ENCODE measurements at places on chromosomes 2 and 18.

DNA sequence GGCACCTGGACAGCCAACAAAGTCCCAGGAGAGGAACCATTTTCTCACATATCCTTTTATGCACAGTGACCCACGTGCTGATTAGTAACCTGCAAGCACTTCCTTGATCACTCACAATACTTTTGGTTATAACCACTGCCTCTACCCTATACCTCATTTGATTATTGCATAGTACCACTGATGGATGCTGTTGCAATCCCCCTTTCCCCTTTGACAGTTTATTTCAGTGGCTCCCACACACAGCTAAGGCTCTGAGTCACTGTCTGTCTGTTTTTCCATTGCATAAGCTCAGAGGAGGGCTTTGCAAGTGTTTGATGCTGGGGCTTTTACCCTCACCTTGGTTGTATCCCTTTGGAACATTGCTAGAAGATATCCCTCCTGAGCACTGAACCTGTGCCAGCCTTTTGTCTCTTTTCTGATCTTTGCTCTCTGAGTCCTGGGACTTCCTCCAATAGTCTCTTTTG, 101.7 kb upstream of the RBBP8 start:
- no peak for DNase-seq

- DNase-seq, result no peak
Measured at GRCh38 chr2:57314682-57315081, 731.9 kb upstream of the VRK2 start.

- no peak for DNase-seq
Measured at GRCh38 chr2:234438305-234438977, 58.4 kb downstream of the ARL4C start.

DNA sequence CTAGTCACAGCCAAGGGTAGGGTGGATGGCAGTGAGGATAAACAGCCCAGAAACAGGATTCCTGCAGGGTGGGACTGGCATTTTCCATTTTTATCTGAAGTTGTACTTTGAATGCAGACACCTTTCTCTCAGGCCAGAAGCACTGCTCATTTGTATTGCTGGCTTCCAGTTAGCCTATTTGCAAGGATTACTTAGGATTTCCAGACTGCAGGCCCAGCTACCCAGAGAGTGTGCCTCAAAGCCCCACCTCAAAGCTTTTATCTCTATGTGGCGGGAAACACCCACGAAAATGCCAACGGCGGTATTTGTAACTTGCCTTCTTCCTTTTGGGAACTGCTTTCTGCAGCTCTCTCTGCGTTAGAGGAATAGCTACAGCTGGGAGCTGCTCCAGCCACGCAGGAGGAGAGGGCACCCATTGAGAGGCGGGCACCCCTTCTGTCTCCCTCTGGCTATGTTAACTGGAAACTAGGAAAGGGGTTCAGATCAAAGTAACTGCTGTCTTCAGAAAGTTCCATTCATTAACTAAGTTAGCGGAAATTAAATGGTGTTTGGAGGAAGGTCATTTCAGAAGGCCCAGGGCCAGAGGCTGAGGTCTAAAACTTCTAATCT, 144.9 kb downstream of the TGIF1 start:
- no peak for DNase-seq

GRCh38 chr2:196289000-196289399, 117.6 kb upstream of the STK17B start:
- no peak for DNase-seq

GRCh38 chr2:8886876-8887275, 49.5 kb upstream of the KIDINS220 start:
- DNase-seq, result no peak

GRCh38 chr2:230947908-230948365, 22.9 kb upstream of the GPR55 start:
- DNase-seq, result no peak

DNA sequence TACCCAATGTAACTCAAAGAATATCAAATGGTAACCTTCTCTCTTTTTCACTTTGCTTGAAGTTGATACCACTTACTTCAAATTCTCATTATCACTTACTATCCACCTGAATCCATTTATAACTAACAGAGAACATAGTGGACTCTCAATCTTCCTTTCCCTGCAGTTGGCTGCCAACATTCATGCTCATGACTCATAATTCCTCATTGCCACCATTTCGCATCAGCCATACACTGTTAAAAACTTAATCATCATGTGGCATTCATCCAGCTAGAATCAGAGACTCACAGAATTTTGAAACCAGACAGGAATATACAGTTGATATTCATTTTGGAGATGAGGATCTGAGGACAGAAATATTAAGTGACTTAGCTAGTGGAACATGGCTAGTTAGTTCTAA, 56.8 kb downstream of the SLC4A10 start:
- DNase-seq, result no peak

DNA sequence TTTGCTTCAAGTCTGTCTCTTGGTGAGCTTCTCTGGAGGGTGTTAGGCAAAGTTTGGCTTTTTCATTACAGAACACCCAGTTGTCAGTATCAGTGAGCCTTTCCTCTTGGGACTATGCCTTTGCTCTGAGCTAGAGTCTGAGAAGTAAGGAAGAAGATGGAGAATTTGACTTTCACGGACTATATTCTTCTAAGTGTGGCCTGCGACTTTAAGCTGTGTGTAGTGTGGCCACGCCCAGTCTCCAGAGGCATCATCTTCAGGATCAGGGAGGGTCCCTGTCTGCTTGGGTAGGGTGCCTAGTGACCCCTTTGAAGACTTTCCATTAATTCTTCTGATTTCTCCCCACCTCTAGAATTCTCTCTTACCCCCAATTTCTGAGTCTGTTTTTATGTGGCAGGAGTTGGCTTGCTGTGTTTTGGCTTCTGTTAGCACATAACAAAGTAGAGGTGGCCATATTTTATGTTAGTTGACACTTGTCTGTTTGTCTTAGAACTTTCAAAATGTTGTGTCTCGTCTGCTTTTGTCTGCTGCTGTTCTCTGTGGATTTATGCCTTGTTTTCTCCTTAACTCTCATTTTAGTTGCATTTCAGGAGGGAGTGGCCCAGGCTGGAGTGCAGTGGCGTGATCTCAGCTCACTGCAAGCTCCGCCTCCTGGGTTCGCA, 8.6 kb downstream of the PLEKHB2 start:
- no peak for DNase-seq

All from NCI-H2227 treated with DMSO at 0.1 percent for 48 hours (cell line).